ENCODE measurements at places on chromosomes 4 and X.

DNA sequence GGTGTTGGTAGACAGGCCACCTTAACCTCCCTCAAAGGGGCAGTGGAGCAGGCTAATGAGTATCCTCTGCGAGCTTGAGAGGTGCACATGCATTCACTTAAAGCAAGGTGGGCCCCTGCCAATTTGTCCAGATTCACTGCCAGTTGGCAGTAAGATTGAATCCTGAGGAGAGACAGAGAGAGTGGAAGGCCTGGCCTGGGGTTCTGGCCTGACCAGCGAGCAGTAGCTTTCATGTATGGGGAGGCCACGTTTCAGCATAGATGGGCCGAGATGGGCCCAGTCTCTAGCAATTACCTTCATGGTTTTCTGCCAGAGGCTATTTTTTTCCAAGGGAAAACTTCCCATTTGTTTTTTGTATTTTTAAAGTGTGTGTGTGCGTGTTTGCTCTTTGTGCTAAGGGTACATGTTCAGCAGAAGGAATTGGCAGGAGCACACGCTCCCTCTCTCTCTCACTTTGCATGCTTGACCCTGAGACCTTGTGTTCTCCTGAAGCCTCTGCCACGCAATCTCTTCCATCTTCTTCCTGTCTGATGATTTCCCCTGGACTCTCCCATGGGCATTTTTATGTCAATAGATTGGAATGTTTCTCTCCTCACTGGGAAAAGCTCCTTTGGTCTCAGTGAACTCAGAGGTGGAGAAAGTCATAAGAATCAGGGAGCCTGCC is 215.8 kb upstream of the SFRP2 start:
- DNase-seq = no peak

GRCh38 chr4:88858752-88859151 is 161.1 kb upstream of the NAP1L5 start:
- DNase-seq = no peak

DNA sequence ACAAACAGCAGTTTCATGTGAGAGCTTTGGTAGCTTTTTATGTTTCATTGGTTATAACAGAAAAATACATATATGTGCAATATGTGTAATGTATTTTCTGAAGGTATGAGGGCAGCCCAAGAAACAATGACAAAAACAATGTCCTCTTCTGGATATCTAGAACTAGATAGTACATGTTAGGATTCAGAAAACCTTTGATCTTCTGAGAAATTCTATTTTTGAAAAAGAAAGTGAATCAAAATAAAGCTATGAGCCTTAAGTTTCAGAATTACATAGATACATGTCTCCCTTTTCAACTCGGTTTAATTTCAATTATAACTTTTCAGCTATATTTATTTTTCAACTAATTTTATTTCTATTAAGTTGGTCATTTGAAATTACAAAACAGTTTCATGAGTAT is 131.9 kb downstream of the REELD1 start:
- no peak for DNase-seq

GRCh38 chrX:19070555-19070994 is 51.7 kb downstream of the ADGRG2 start:
- DNase-seq = no peak

GRCh38 chrX:108537005-108537404 is 97.4 kb downstream of the COL4A5 start:
- DNase-seq = no peak

DNA sequence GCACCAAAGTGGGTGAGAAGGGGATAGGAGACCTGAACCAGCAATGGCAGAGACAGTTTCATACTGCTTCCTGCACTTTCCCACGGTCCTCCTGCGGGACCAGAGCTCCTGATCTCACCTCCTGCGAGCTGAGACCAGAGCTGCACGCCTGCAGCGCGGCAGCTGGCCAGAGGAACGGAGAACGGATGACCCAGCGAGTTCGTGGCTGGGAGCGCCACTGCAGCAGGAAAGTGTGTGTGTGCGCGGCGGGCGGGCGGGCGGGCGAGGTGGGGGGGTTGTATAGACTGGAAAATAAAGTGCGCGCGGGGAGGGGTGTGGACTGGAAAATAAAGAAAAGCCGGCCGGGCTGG is 16.5 kb downstream of the MCF2 start:
- DNase-seq = no peak

DNA sequence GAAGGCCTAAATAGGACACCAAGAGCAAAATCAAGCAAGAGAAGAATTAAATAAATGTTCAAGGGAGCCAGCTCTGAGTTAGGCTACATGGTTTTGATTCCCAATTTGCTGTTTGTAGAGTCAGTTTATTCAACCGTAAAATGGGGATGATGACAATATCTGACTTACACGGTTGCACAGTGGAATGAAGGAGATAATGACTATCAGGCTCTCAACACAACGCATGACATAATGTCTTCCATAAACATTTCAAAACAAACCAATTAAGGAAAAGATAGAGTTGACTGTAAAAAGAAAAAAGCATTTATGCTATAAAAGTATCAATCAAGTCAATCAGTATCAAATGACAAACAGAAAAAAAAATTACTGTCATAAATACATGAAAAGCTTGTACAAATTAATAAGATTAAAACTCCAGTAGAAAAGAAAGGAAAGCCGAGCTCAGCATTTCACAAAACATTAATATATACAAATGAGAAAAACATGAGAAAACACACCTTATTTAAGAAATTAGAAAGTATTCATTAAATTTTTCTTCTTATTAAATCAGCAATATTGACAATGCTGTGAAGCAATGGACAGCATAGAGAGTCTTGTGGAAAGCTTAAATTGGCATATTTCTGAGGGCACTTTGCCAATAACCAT is 179.0 kb downstream of the SCFD2 start:
- DNase-seq = no peak

- DNase-seq = no peak
Measured at GRCh38 chr4:61984260-61984909, 784.3 kb downstream of the ADGRL3 start.

- no peak for DNase-seq
Measured at GRCh38 chr4:186724058-186724863, 605 bp upstream of the FAT1 start.

DNA sequence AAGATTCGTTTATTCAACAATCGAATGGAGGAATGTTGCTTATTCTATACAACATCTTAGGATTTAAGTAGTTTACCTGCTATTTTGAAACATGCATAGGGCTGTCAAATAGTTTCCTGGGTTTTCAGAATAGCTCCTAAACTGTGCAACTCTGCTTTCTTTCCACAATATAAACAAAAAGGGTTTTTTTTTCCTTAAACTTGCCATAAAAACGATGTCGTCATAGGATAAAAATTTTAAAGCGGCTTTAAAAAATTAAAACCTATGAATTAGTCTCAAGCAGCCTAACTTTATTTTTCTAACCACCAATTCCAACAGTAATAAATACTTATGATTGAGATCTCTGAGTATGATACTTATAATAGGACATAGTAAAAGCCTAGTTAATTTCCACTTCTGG is 21.6 kb upstream of the STIM2 start:
- DNase-seq = no peak

DNA sequence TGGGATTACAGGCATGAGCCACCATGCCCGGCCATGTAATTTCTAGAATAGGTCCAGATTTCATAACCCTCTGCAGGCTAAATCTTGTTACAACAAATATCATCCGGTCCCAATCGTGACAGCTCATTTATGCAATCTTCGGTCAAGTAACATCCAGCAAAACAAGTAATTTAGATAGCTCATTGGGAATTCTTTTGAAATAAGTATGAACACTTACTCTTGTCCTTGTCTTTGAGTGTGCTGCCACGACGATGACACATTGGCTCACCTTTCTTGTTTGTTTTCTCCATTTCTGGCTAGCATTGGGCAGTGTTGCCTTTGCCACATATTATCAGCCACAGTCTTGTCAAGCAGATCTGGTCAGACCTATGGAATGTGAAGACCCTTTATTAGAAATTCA is 92.0 kb downstream of the PHEX start:
- no peak for DNase-seq

- no peak for DNase-seq
Measured at GRCh38 chr4:150135134-150135772, 57.0 kb downstream of the DCLK2 start.

DNA sequence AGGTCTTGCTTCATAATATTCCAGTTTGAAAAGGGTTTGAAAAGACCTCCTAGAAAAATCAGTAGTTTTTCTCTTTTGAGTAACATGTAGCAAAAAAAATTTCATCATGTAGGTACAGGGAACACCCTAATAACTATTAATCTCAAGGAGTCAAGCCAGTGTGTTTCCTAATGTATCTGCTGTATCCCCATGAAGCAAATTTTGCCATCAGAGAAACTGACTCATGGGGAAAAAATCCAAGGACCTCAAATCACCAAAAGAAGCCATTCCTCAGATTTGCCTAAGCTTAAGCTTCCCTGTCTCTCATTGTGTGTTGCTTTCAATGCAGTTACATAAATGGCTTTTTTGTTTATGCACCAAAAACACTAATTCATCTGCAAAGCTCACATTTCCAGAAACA is 29.7 kb downstream of the F9 start:
- no peak for DNase-seq

- DNase-seq = no peak
Measured at GRCh38 chr4:152188801-152189200, 347.1 kb downstream of the FBXW7 start.

DNA sequence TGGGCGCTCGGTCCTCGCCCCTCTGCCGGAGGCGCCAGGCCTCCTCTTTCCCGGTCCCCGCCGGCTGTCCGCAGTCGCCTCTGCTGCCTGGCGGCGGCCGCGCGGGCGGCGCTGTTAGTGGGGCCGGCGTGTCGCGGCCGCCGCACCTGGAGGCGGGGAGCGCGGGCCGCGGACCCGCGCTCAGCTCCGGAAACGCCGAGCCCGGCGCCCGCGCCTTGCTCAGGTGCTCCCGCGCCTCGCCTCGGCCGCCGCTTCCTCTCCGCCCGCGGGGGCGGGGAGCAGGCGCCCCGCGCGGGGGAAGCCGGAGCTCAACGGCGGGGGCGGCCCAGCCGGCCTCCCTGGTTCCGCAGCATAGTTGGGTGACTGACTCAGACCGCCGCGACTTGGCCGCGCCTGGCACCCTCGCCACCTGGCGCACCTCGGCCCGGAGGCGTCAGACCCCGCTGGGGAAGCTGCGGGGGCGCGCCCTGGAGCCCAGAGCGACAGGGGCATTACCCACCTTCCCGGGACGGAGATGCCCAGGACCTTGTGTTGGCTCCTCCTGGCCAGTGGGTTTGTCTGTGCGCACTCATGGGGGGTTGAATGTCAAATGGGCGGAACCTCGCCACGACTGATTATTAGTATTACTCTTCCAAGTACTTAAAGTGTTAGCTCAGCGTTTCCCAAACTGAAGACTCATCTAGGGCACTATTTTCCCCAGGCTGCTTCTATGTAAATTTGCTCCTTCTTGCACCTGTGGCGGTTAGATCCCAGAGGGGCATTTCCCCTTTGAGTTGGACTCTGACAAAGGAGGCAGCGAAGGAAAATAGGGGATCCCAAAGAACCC is at the start of gene ARAP2:
Gene ARAP2 (minus strand): TSS at position 258 of the 826 bp plus-strand sequence. CDS start 15,028 bp downstream, outside the sequence.
- DNase-seq = peak; percentile 56

- no peak for DNase-seq
Measured at GRCh38 chrX:77422891-77423648, 24.1 kb upstream of the FGF16 start.

DNA sequence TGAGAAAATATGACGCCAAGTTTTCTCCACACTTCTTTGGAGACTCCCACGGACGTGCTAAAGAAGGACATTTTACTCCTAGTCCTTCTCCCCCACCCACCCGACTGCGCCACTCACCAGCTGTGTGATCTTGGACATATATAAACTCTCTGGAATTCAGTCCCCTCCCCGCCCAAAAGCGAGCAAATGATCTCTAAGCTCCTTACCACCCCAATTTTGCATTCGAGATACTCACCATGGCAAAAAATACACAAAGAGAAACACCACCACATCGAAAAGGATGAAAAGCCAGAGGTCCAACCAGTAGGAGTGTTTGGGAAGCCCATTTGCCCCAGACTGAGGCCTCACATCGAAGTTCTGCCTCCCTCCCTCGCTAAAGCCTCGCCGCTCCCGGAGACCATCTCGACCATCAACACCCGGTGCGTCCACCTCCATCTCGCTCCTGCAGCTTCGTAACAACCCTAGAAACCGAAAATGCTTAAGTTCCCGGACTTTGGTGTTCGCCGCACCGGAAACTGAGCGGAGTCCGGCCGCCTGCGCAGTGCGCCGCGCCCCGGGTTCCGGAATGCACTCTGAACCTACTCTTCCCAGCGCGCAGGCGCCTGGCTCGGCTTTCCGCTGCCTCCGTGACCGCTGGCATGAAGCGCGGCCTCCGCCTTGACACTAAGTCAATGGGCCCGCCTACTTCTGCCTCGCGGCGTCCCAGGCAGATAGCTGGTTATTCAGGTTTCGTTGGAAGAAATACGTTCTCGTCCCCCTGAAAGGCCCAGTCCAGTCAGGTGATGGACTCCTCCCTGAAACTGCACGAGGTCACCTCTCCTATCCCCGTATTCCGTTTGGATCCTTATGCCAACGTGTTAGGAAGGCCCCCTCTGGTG is 21.6 kb downstream of the FABP2 start:
- peak; percentile 89 for DNase-seq

DNA sequence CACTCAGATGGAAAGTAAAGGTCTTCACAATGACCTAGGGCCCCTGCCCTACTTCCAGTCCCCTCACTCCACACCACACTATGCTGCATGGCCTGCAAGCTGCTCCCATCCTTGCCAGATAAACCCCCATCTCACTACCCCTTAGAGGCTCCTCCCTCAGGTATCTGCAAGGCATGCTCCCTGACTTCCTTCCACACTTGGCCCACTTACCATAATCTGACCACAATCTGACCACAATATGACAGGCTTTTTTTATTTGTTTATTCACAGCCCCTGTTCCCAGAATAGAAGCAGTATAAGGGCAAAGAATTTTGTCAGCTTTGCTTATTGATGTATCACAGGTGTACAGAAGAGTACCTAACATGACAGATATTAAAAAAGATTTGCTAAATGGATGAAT is 124.7 kb downstream of the CAMK2D start:
- DNase-seq = no peak

- no peak for DNase-seq
Measured at GRCh38 chrX:133935076-133935475, 50.3 kb downstream of the GPC3 start.

DNA sequence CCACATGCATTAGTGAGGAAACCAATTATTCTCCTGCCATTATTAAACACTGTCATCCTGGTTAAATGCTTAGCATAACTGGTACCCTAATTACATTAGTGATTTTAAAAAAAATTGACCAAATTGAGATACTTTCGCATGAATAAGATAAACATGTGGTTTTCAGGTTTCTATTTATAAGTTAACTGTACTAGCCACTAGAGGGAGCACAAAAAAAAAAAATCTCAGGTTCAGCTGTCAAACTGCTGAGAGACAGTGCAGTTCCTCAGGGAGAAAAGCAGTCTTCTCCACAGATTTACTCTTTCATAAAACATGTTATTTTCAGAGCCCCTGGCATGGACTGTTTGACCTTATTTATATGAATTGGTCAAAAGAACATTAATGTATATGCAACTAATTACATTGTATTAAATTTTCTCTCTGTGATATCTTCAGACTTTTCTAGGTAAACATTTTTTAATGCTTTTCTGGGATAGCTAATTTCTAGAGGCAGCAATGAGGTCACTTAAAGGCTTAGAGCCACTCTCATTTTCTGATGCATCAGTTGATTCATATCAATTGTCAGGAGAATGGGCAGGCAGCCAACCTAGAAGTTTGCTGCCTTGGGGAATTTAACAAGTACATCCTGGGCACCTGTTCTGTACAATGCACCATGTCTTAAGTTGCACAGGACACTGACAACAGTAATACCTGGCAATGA is 167.5 kb downstream of the CDS1 start:
- DNase-seq = no peak

All from stimulated activated CD4-positive, alpha-beta T cell treated with anti-CD3 and anti-CD28 coated beads, Interleukin-4, amount 100 ng/mL, for 48 hours (primary cell).